ENCODE measurements at places on chromosomes 11 and 22.

DNA sequence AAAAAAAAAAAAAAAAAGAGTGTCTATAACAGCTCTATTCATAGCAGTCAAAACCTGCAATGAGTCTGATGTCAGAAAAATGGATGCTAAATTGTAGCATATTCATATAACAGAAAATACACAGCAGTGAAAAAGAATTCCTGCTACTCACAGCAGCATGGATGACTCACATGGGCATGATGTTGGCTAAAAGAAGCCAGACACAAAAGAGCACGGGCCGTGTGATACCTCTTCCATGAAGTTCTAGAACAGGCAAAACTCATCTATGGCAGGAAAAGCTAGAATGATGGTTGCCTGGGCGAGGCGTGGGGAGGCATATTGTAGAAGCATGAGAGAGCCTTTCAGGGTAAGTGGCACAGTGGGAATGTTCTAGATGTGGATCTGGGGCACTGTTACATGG lies 18.9 kb downstream of the PLAAT3 start:
- no peak for DNase-seq

- no peak for DNase-seq
Observed at GRCh38 chr22:31870890-31871289, 73.4 kb upstream of the YWHAH start.

DNA sequence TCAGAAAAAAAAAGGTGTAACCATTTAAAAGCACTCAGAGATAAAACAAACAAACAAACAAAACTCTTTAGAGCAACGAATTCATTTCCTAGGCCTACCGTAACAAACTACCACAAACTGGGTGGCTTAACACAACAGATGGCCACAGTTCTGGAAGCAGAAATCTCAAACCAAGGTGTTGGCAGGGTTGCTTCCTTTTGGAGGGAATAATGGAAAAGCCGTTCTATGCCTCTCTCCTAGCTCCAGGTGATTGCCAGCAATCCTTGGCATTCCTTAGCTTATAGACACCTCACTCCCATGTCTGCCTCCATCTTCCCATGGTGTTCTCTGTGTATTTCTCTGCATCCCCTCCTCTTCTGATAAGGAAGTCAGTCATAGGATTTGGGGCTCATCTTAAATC lies 200.4 kb downstream of the RAB38 start:
- no peak for DNase-seq

- DNase-seq = peak; percentile 51
Observed at GRCh38 chr11:124114942-124115781, at the start of gene VWA5A. TSS of gene VWA5A (plus strand) at chr11:124115450. CDS start at chr11:124117512, 2,062 bp downstream.

DNA sequence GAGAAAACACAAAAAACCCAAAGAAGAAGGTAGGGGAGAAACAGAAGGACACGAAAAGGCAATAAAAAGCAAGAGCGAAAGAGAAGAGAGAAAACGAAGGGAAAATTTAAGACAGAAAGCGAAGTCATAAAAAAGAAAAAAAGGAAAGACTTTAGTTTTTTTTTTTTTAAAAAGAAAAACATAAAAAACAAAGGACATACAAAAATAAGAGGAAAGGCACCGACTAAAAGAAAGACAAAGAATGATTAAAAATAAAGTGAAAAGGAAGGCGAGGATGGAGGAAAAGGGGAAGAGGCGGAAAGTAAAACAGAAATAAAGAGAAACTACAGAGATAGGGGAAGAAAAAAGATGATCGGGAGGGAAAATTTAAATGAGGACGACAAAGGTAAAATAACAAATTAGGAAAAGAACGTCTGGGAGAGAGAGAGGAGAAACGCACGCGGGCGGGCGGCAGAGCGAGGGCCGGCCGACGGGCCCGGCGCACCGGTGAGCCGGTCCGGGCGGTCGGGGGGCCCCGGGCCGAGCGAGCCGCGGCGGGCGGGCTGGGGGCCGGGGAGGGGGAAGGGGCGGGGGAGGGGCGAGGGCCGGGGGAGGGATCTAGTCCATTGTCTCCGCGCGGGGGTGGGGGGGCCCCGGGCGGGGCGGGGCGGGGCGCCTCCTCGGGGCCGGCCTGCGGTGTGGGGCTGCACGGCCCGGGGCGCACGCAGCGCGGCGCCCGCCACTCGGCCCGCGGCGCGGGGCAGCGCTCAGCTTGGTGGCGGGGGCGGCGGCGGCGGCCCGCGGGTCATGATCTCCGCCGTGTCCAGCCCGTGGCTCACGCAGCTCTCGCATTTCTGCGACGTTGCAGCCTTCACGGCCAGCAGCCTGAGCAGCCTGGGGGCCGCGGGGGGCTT lies at the start of gene TBX1:
Gene TBX1, plus strand, starts transcription at position 721 of the 893 bp plus-strand sequence. Its CDS starts 66 bp downstream, at position 787.
- no peak for DNase-seq

GRCh38 chr22:38462960-38463784 lies 4.7 kb upstream of the KDELR3 start:
- DNase-seq = no peak
